Naive thymus-derived CD8-positive, alpha-beta T cell (primary cell): ENCODE measurements at places on chromosomes 5 and 9.

GRCh38 chr5:178460598-178460997 is 129.6 kb downstream of the COL23A1 start:
- H3K4me3 ChIP-seq = no peak overlapping the region
- no peaks in the 10 kb centered on the region for H3K36me3 ChIP-seq
- no peaks in the 10 kb centered on the region for H3K4me1 ChIP-seq
- no peaks in the 10 kb centered on the region for H3K27me3 ChIP-seq

DNA sequence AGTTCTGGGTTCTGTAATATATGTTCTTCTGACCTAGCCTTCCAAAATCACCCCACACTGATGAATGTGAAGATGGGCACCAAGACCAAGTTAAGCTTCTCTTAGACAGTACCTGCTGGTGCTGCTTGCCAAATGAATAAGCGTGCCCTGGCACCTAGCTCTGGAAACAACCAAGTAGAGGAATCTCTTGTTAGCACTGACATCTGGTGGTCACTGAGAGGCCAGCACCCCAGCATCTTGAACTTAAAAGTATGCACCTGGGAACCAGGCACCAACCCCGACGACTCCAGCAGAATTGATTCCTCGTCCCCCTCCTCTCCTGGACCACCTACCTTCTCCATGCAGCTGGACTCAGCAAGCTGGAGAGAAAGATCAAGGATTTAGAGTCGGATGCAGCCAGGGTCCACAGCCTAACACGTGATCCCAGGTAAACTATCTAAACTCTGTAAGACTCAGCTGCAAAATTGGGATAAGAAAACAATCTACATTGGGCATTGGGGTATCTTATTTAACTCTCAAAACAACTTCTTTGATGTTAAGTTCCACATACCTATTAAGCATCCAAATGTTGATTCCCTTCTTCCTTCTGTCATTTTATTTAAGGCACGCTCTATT is 89.8 kb downstream of the SLC1A3 start:
- peaks cover 4% of the 10 kb centered on the region for H3K4me1 ChIP-seq
- H3K27ac ChIP-seq = no peak overlapping the region
- peaks cover 12% of the 10 kb centered on the region for H3K27me3 ChIP-seq
- peak; percentile 8 for DNase-seq
- no peak overlapping the region for H3K4me3 ChIP-seq

- no peak for DNase-seq
- no peaks in the 10 kb centered on the region for H3K27me3 ChIP-seq
- peaks cover 10% of the 10 kb centered on the region for H3K36me3 ChIP-seq
- no peak overlapping the region for H3K27ac ChIP-seq
These were observed 2.0 kb upstream of the C1QTNF3 start for GRCh38 chr5:34045023-34045422.

DNA sequence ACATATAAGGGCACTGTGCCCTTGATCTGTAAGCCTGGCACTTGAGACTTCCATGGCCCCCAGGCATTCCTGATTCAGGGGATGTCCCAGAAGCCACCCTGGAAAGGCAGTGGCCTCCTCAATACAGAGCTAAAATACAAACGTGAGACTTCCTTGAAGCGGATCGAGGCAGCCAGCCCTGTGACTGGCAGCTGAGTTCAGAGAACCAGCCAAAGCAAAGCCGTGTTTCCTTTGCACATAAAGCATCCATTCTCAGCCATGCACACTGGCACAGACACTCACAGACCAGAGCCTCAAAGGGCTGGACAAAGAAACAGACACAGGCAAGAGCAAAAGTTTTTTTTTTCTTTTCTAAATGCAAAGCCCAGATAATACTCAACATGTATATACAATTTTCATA is 18.8 kb upstream of the CPEB4 start:
- DNase-seq = no peak
- peaks cover 3% of the 10 kb centered on the region for H3K27me3 ChIP-seq
- H3K4me1 ChIP-seq = no peaks in the 10 kb centered on the region
- no peaks in the 10 kb centered on the region for H3K36me3 ChIP-seq
- H3K4me3 ChIP-seq = no peak overlapping the region
- no peak overlapping the region for H3K27ac ChIP-seq
